ENCODE measurements at places on chromosomes 7 and 10.

DNA sequence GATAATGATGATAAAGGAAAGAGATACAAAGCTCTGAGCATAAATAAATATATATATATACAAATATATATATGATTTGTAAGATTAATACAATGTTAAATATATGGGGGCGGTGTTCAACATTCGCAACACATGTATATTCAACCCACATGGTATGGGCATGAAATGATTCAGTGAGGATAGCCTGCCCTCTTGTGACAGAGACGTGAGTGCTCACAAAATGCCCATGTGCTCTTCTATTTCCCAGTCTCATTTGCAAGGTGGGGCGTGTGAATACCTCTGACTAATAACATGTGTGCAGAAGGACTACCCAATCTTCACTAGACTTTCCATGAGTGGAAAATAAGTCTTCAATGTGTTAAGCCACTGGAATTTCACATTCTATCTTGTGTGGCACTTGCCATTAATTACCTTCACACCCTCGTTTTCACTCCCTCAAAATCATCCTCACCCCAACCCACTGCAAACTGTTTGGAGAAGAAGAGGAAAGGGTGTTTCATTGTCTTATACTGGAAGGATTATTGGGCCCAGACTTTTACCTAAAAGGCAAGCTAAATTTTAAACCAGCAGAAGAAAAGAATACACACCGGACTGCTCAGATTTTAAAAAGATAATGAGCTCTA is 26.9 kb downstream of the ASAH2 start:
- no peak overlapping the region for H3K4me3 ChIP-seq
- H3K36me3 ChIP-seq, result no peaks in the 10 kb centered on the region
- H3K27ac ChIP-seq, result no peak overlapping the region
- DNase-seq, result no peak

DNA sequence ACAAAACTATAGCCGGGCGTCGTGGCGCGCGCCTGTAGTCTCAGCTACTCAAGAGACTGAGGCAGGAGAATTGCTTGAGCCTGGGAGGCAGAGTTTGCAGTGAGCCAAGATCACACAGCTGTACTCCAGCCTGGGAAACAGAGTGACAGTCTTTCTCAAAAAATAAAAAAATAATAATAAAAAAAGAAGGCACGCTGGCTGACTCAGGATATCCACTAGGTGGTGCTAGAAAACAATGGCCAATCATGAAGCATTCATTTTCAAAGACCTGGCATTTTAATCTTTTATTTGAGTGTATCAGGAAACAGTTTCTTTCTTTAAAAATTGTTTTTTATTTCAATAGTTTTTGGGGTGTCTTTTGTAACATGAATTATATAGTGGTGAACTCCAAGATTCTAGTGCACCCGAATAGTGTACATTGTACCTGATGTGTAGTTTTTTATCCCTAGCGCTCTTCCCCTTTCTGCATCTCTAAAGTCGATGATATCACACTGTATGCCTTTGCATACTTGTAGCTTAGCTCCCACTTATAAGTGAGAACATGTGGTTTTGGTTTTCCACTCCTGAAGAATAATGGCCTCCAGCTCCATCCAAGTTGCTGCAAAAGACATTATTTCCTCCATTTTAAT is 88.6 kb downstream of the LYZL1 start:
- peaks cover 4% of the 10 kb centered on the region for H3K4me1 ChIP-seq
- H3K36me3 ChIP-seq, result no peaks in the 10 kb centered on the region
- H3K4me3 ChIP-seq, result no peak overlapping the region
- H3K27me3 ChIP-seq, result peaks cover 13% of the 10 kb centered on the region
- DNase-seq, result no peak

DNA sequence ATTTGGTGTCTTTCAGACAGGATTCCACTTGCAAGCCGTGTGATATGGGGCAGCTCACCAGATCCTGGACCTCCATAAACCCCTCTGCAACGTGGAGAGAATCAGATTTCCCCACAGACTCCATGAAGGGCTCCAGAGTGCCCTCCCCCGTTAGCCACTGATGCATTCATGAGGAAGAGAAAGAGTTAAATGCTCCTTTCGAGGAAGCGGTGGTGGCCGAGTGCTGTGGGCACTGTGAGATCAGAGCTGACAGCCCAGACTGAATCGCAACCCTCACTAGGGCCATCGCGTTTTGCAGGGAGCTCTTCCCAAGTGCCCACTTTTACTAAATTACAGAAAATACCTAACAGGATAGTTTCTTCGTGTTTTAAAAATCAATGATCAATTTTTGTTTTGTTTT is 226.3 kb upstream of the ZNF32 start:
- no peaks in the 10 kb centered on the region for H3K4me1 ChIP-seq
- H3K4me3 ChIP-seq, result no peak overlapping the region
- H3K27ac ChIP-seq, result no peak overlapping the region
- DNase-seq, result no peak
- H3K36me3 ChIP-seq, result no peaks in the 10 kb centered on the region

GRCh38 chr7:43394441-43395130 is 188.3 kb upstream of the STK17A start:
- H3K27me3 ChIP-seq, result no peaks in the 10 kb centered on the region
- H3K36me3 ChIP-seq, result no peaks in the 10 kb centered on the region
- no peak for DNase-seq

- no peak for DNase-seq
- no peaks in the 10 kb centered on the region for H3K27me3 ChIP-seq
- H3K27ac ChIP-seq, result no peak overlapping the region
- H3K4me3 ChIP-seq, result no peak overlapping the region
- H3K36me3 ChIP-seq, result no peaks in the 10 kb centered on the region
- no peaks in the 10 kb centered on the region for H3K4me1 ChIP-seq
Observed at GRCh38 chr10:133509700-133510099, 17.5 kb upstream of the CYP2E1 start.

GRCh38 chr7:14630048-14630447 is 272.5 kb downstream of the DGKB start:
- no peaks in the 10 kb centered on the region for H3K36me3 ChIP-seq
- no peak overlapping the region for H3K4me3 ChIP-seq
- no peaks in the 10 kb centered on the region for H3K27me3 ChIP-seq
- DNase-seq, result no peak

DNA sequence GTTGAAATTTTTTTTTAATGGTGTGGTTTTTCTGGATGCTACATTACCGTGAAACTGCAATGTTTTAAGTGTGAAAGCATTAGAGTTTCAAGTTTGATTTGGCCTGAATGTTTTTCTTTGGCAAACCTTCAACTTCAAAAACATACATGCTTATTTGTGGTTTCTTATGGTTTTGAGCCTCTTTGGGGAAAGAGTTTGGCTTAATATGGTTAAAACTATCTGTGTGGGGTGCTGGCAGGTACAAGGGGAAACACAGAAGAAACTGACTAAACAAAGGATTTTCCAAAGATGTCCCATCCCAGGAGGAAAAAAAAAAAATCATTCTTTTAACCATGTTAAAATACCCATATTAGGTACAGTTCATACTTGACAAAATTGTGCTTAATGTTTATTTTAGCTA is 121.1 kb downstream of the HGF start:
- H3K4me1 ChIP-seq, result no peaks in the 10 kb centered on the region
- no peak overlapping the region for H3K4me3 ChIP-seq
- H3K27me3 ChIP-seq, result no peaks in the 10 kb centered on the region

DNA sequence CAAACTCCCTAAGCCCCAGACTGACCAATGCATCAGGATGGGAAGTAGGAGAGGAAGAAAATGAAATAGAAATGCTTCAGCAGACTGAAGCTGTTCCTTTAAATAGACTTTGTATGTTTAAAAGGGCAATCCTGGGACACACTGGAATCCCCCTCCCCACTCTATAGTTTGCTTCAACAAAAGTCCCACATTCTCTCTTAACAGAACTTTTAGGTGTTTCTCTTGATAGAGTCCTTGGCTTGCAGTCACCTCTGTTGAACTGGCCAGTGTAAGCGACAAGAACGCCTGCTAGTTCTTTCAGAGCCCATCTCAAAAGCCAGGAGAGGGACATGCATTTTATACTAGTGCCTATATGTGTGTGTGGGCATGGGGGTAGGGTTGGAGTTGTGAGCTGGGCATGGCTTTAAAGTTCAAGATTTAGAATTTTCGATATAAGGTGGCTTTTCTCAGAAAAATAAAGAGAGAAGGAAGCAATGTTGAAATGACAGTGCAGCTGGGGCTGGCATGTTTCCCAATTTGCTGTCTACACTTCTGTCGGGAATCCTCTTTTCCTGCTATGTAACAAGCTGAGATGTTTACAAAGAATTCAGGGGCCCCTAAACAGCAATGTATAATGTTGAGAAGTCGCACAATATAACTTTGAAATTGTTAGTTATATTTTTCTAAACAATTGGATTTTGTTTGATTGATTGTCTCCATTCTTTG is 2.1 kb downstream of the TBX20 start:
- H3K4me1 ChIP-seq, result peaks cover 2% of the 10 kb centered on the region
- no peak overlapping the region for H3K4me3 ChIP-seq
- no peaks in the 10 kb centered on the region for H3K36me3 ChIP-seq
- H3K27me3 ChIP-seq, result peaks cover 51% of the 10 kb centered on the region
- no peak for DNase-seq
- H3K27ac ChIP-seq, result no peak overlapping the region

DNA sequence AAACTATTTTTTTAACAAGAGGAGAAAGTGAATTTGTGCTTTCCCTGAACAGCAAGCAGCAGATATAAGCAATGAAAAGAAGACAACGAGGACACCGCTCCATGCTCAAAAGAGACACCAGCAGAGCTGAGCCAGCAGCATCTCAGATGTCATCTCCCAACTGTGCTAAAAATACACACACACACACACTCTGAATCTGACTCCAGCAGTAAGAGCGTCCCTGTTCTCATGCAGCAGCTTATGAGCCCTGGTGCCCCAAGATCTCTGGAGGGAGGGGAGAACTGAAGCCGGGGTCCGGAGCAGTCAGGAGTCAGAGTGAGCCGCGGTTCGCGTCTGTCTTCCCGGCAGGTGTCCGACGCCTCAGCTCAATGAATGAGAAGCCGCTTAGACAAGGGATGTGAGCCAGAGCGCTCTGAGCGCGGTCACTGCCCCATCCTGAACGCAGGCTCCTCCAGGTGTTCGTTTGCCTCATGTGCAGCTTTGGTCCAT is 49.2 kb downstream of the SVIL start:
- DNase-seq, result no peak
- H3K36me3 ChIP-seq, result peaks cover 5% of the 10 kb centered on the region
- no peaks in the 10 kb centered on the region for H3K27me3 ChIP-seq
- H3K4me1 ChIP-seq, result peaks cover 4% of the 10 kb centered on the region
- H3K27ac ChIP-seq, result no peak overlapping the region

DNA sequence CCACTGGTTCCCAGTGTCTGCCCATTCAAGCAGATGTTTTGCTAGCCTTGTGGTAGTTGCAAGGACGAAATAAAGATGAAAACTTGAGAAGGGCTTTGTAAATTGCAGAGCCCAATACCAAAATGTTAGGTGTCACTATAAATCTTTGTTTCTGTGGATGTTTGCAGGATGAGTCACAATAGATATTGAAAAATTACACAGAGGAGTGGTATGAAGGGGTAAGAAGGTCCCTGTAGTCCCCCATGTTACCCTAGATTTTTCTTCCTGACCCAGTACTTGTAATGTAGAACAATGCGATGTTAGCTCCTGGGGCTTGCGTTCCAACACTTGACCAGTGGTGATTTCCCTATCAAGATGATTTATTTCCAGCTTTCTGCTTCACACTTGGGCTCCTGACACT is 102.6 kb upstream of the LYZL1 start:
- no peak overlapping the region for H3K4me3 ChIP-seq
- no peaks in the 10 kb centered on the region for H3K36me3 ChIP-seq
- DNase-seq, result no peak
- peaks cover 2% of the 10 kb centered on the region for H3K27me3 ChIP-seq

Measured in T-cell (primary cell).